ENCODE measurements at places on chromosomes 2 and 18. TPM values are rescaled to one million over a fixed set of nuclear protein-coding genes. Genes with fewer than 3 reads are reported as not detected.

DNA sequence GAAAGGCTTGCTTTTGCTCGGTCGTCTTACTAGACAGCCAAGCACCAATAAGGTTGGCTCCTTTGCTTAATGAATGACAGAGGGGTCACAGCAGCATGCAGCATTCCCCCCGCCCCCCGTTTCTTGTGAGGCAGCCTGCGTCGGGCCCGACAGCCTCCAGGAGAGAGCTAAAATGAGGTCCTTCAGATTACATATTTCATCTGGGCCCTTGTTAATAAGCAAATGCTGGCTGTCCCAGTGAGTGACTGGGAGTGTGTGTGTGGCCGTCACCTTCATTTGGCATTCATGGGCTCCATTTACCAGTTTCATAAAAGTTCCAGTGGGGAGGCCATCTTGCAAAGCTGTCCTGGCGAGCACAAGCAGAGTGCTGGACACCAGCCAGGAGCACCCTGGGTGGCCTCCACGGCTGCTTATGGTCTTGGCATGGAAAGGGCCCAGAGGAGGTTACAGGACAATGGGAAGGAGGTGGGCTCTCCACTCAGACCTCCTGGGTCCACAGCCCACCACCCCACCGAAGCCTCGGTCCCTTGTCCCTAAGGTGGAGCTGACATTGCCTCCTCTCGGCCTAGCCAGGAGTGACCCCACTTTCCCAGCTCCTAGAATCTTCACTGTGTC lies 37.2 kb downstream of the ODC1 start:
- DNase-seq = no peak

DNA sequence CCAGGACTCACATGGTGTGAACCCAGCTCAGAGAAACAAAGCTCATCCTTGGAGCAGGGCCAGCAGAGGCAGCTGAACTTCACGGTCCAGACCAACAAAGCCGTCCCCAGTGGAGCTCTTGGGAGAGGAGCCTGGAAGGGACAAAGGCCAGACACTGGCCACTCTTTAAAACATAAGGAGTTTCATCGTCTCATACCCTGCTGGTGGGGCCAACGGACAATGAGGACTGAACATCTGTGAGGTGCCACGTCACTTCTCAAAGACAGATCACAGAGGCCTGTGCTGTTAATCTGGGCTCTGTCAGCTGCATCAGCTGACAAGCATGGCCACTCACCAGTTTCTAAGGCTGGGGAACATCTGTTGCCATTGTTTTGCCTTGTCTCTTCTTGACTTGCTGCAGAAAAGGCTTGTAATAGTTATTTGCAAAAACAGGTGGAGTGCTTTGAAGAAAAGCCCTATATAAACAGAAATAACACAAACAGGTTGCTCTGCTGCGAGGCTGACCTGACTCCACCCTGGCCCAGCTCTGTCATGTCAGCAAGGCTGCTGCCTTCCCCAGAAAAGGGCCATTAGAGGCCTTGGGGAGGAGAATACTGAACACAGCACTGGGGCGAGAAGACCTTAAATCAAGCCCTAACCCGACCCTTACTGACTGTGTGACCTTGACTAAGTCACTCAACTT lies 68.1 kb upstream of the DAPL1 start:
- no peak for DNase-seq

- DNase-seq = no peak
Observed at GRCh38 chr18:60506682-60507081, 134.1 kb upstream of the MC4R start.

- no peak for DNase-seq
Observed at GRCh38 chr2:98378901-98379300, 32.6 kb downstream of the CNGA3 start.

- no peak for DNase-seq
Observed at GRCh38 chr2:237149425-237149824, 63.7 kb downstream of the COPS8 start.

- no peak for DNase-seq
Observed at GRCh38 chr18:9133225-9133624, 3.4 kb upstream of the ANKRD12 start.

DNA sequence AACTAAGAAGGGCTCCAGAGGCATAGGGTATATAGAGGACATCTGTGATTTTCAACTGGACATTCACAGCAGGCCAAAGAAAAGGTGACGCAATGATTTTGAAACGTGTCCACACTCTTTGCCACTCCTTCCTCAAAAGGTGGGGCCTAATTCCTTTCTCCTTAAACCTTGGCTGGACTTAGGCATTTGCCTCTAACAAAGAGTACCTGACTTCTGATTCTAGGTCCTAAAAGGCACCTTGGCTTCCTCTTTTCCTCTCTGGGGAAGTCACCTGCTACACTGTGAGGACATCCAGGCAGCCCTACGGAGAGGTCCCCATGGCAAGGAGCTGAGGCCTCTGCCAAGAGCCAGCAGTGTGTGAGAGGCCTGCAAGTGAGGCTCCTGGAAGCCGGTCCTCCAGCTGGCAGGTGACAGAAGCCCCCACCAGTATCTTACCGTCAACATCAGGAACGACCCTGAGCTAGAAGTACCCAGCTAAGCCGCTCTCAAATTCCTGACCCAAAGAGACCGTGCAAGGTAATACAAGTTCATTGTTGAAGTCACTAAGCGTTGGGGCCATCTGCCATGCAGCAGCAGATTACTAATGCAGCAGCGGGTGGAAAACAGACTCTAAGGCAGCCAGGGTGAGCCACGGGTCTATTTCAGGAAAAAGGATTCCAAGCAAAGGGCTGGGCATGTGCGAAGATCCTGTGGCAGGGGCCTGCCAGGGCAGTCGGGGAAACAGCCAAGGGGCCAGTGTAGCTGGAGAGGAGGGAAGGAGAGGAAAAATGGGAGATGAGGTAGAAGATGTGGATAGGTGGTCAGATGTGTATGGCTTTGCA lies 7.4 kb upstream of the HES6 start:
- DNase-seq = no peak

DNA sequence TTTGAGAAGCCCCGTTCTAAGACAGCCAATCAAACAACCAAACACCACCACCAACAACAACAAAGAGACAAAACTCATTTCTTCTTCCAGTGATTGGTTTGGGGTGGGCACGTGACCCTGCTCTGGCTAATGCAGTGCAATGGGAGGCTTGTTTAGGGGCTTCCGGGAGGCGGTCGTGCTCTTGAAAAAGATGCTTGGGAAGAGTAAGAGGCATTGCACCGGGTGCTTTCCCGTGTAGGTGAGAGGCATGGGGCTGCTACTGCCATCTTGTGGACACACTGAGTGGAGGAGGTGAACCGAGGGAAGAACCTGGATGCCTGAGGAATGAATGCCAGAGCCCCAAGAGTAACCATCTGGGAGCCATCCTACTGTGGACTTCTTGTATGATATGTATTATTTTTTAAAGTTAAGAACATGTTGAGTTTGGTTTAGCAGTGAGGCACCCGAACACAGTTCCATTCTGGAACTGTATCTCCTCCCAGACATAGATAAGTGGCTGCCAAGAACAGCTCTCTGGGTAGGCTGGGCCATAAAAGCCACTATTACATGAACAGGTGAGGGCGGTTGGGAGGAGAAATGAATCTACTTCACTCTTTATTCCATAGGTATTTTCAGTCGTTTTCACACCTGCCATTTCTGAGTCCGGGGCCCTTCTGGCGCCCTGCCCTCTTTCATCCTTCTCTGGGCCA lies 19.1 kb upstream of the ARHGAP25 start:
- DNase-seq = peak; percentile 81

DNA sequence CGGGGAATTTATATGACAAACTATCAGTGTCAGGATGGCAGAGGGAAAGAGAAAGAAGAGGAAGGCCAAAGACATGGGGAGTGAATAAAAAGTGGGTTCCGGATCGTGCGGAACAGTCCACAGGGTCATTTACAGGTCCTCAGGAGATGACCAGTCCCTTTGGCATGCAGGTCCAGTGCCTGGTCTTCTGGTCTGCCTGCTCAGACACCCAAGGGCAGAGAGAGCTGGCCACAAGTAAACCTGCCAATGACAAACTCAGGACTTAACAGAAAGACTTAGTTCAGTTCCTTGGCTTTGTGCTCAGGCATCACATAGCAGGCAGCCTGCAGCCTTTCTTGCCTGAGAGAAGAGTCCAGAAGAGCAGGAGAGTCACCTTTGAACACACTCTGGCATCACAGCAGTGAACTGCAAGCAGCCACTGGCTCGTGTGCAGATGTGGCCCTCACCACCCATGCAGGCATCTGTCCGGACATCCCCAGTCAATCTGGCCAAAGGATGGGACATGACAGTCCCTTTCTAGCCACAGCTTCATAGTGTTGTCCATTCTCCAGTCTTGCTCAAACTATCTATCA lies 14.0 kb downstream of the TMEM127 start:
- peak; percentile 88 for DNase-seq

- no peak for DNase-seq
Observed at GRCh38 chr2:81327911-81328310, 1023.4 kb upstream of the LRRTM1 start.

- DNase-seq = no peak
Observed at GRCh38 chr2:130890941-130891669, 54.4 kb downstream of the ARHGEF4 start.

DNA sequence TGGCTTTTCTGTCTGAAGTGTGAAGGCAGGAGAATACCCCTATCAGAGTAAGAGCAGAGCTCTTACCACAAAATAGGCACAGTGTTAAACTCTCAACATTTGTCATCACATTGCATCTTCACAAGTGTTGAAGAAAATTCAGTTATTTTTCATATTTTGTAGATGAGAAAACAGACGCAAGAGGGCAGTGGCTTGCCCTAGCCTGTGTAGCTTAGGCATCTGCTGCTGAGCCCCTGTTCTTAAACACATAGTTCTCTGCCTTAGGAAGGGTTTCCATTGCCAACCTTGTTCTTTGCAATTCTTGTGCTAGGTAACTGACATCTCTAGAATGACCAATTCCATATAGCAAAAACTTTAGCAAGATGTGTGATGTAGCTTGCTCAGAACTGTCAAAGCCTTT lies 112.7 kb upstream of the RMDN2 start:
- DNase-seq = no peak

- DNase-seq = no peak
Observed at GRCh38 chr2:123993728-123994323, 31.3 kb upstream of the CNTNAP5 start.

The PRKAG3 gene
- total RNA-seq = 0.13 TPM

The EPG5 gene
- 16.7 TPM for total RNA-seq

The GKN2 gene
- not detected for total RNA-seq

The IL1R1 gene
- 27.7 TPM for total RNA-seq

The CCDC102B gene
- total RNA-seq = 8.1 TPM

Data from cardiac septum (tissue), 1 donor.